Forelimb muscle (tissue), 1 donor: ENCODE measurements at places on chromosomes 4 and X.

DNA sequence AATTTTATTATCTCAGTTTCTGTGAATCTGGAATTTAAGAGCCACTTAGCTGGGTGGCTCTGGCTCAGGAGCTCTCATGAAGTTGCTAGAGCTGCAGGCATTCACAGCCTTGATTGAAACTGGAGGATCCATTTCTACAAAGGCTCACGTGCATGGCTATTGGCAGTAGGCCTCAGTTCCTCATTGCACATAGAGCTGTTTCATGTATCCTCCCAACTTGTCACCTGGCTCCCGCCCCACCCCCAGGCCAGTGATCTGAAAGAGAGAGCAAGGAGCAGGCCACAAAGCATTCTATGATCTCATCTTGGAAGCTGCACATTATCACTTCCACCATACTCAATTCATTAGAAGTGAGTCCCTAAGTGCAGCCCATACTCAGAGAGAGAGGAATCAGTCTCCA, 18.5 kb upstream of the AP1AR start:
- DNase-seq = no peak

DNA sequence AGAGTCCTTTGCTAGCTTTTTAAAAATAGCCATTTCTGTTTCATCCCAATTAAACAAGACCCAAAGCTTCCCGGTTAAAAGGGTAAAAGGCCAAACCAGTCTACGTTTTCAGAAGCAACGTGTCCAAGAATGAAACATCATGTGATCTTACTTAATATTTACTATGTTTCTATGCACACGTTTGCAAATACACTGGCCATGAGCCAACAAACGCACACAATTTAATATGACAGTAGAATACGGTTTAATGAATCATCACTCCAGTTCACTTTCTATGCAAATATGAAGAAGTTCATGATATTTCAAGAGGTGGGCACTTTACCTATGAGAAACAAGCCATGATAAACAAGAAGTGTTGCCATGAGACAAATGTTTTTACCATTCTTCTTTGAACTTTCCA, 4.3 kb downstream of the NR0B1 start:
- DNase-seq = no peak

DNA sequence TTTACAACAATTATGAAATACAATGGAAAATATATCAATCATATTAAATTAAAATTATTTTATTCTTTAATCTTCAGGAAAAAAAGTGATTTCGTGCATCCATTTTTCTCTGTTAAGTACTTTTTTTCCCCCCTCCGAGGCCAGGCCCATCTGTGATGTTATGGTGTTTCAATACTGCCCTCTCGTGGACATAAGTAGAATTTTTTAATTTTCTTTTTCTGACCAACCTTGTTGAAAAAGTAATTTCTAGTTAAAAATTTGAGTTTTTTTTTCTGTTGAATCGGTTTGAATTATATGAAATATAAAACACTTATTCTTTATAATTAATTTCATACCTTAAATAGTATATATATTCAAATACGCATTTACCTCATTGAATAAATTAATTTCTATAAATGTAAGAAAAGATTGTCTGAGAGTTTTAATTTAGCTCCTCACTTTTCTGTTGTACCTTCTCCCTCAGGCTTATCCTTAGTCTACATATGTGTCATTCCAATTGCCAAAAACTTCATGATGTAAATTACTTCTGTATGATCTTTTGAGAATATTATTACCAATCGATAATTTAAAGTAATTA, 175.8 kb upstream of the TECRL start:
- DNase-seq = peak; percentile 8

DNA sequence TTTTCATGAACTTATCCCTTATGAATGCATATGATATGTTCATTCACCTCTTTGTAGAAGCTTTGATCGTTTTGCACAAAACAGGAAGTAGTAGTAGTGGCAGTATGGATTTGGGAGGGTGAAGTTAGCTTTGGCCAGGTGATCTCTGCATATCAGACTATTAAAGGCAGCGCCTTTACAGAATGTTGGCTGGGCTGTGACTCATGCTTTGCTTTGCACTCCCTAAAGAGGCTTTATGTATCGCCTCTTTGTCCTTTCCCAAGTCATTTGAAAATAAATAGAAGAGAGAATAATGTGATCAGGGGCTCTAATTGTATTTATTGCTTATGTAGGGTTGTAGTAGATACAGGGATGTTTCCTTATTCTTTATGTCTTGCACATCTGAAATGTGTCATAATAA, 50.4 kb downstream of the SHROOM3 start:
- no peak for DNase-seq

GRCh38 chrX:131812847-131813825, 210.0 kb upstream of the STK26 start:
- peak; percentile 73 for DNase-seq

DNA sequence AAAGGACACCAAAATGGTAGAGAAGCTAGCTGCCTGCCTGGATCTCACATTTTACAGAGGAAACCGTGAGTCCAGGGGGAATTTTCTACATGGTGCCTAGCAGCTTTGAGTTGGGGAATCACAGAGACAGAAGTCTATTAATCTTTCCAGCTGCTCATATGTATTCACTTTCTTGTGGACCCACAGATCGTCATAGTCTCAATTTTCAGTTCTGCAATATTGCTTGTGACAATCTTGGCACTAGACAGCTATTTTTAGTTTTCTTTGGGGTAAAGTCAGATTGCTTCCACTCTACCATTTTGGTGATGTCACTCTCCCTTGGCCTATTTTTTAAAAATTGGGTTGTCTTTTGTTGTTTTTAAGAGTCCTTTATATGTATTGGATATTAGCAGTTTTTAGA, 233.4 kb upstream of the STK26 start:
- DNase-seq = no peak

GRCh38 chr4:150127757-150128156, 49.5 kb downstream of the DCLK2 start:
- no peak for DNase-seq

DNA sequence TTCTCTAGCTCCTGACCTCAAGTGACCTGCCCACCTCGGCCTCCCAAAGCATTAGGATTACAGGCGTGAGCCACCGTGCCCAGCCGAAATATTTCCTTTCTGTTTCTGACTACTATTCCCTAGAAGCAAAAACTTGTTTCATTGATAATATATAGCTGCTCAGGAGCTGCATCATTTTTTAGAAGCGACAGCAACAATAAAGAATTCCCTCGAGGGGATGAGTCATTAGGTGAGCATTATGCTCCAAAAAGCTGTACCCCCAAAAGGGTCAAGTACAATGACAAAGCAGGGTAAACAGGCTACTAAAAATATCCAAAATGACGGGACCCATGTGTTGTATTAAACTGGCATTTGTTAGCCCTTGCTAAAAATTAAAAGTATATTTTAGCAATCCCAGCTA, 67.0 kb downstream of the RBM47 start:
- no peak for DNase-seq

GRCh38 chr4:44351069-44351468, 97.5 kb downstream of the KCTD8 start:
- no peak for DNase-seq

- DNase-seq = no peak
Observed at GRCh38 chr4:57051095-57051494, 59.1 kb downstream of the IGFBP7 start.

DNA sequence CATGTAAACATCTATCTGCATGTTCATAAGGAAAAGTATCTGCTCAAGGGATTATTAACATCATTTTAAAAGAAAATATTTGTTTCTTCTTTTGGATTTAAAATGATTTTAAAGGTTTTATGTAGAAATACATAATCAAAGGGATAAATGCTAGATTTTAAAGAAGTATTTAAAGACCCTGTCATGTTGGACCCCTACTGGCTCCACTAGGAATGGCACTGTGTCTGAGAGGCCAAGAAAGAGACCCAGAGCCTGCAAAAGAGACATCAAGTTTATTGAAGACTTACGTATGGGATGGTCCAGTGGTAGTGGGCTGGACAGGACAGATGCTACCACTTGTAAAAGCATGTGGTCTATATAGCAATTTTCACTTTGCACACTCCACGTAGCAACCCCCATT, 78.7 kb upstream of the PCDH18 start:
- DNase-seq = no peak

GRCh38 chr4:10565166-10565780, 108.0 kb upstream of the ZNF518B start:
- DNase-seq = no peak

DNA sequence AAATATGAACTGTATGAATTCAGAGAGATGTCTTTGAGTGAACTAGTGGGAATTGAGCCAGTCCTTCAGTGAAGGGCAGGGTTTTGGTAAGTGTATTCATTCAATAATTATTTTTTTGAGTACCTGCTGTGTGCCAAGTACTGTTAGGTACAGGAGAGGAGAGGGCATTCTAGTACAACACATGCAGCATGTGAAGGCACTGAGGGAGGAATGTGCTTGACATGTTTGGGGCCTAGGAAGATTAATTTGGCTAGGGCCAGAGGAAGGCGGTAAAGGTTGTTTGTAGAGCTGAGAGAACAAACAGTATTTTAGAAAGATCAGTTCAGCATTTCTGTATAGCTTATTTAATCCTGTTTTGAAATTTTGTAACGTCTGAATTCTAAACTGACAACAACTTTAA, 27.8 kb downstream of the APOOL start:
- no peak for DNase-seq

DNA sequence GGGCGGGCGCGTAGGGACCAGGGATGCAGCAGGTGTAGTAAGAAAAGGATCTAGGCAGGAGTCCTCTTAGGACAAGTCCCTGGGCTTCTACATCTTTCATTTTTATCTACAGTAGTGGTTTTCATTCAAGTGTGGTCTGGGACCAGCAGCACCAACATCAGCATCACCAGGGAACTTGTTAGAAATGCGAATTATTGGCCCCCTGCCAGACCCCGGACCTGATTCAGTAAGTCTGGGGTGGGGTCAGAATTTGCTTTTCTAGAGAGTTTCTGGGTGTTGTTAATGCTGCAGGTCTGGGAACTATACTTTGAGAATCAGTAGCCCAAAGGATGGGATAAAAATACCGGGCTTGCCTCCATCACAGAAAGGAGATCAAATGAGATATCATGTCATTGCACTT, 1.3 kb upstream of the PCYT1B start:
- no peak for DNase-seq
